ENCODE measurements at places on chromosomes 6 and 20.

- DNase-seq, result no peak
These were observed 161.0 kb downstream of the BACH2 start for GRCh38 chr6:90135667-90136066.

GRCh38 chr20:20743511-20744169 is 31.2 kb upstream of the RALGAPA2 start:
- DNase-seq, result no peak

DNA sequence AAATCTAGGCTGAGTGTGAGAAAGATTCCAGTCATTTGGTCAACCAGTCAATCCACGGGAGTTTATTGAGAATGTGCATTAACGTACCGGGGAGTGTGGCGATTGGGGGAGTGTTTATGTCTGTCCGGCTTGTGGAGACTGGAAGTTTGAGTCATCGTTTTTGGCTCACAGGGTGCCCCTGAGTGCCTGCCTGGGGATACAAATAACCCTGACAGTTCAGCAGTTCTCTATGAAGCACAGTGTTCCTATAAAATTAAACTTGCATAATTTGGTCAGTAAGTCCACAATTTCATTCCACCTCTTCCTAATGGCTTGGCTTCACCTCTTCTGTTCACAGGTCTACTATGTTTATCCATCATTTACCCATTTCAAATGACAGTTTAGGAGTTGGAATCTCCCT is 72.6 kb upstream of the PLEKHG1 start:
- DNase-seq, result no peak

DNA sequence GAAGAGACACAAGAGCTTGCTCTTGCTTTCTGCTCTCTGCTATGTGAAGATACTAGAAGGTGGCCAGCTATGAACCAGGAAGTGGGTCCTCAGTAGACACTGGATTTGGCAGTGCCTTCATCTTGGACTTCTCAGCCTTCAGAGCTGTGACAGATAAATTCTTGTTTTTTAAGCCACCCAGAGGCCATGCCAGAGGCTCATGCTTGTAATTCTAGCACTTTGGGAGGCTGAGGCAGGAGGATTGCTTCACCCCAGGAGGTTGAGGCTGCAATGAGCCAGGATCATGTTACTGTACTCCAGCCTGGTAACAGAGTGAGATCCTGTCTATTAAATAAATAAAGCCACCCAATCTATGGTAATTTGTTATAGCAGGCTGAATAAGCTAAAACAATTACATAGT is 185.5 kb upstream of the SALL4 start:
- DNase-seq, result no peak

GRCh38 chr6:5645328-5646290 is 361.1 kb downstream of the NRN1 start:
- DNase-seq, result no peak

DNA sequence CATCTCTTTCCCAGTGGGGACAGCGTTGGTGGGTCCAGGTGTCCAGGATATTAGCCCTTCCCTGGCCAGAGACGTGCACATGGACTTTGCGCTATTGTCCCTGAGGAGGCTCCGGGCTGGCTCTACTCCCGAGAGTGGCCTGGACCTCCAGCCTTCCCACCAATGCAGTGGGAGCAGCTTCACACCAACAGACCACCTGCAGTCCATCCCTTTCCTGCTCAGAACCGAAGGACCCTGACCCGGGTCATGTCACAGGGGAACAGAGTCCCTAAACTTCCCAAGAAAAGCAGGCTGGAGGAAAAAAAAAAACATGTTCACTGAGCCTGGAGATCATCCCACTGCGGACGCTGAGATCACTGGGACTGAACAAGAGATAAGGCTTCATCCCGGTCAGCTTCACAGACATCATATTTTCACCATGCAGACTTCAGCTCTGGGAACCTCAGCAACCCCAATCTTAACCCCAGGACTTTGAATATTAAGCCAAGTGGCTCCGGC is 18.3 kb downstream of the ZMYND8 start:
- DNase-seq, result no peak

GRCh38 chr6:30684386-30685156 is 1.9 kb downstream of the PPP1R18 start:
- DNase-seq, result no peak

DNA sequence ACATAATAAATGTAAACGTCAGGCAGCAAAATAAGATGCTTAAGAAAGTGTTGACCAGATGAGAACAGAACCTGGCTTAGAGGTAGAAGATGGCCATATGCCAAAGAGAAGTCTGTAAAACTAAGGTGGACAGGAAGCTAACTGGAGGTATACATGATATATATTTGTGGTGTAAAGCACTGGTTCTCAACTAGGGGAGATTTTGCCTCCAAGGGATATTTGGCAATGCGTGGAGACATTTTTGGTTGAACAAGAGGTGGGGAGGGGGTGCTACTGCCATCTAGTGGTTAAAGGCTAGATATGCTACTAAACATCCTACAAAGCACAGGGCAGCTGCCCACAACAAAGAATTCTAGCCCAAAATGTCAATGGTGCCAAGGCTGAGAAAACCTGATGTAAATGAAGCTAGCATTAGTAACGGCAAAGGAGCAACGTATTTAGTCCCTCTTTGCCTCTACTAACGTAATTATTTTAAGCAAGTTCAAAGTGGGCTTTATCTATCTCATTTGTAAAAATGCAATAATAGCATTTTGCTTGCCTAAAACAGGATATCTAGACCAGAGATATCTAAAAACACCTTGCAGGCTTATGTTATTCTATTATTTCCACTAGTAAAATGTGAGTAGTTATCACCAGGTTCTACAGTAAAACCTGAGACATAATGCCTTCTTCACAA is 182.6 kb downstream of the RNGTT start:
- DNase-seq, result peak; percentile 3
